Activated naive CD8-positive, alpha-beta T cell treated with anti-CD3 and anti-CD28 coated beads, Interleukin-2, amount 10 ng/mL, durations not matched to agents 7 days and 5 days (primary cell): ENCODE measurements at places on chromosomes 3 and 15. TPM values are rescaled to one million over a fixed set of nuclear protein-coding genes. Genes with fewer than 3 reads are reported as not detected.
A peak's percentile ranks its signal among the peaks of the same experiment; 100 is the strongest.

DNA sequence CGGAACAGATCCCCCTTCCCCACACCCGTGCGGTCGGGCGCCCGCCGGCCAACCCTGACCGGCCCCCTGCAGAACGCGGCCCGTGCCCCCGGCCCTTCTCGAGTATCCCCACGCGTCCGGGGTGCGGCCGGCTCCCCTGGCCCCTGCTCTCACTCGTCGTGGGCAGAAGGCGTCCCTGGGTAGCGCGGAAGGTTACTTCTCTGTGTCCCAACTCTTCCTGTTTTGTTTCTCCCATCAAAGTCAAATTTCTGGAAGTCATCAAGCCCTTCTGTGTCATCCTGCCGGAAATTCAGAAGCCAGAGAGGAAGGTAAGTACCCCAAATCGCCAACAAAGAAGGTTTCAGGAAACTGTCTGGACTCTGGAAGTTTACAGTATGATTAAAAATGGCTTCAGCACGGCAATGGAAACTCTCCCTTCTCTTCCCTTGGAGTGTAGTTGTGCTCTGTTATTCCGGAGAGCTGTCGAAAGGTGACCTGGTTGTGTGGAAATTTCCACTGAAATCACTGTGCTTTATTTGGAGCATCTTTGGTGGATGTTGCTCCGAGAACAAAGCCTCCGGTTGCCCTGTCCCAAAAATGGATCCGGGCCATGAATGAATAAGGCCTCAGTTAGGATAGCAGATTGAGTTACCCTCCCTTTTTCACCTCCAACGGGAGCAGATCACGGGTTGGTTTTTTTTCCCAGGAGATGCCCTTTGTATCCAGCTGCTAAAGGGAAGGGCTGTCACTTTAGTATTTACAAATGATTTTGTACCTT lies 536 bp downstream of the SEC61A1 start:
- peak overlapping the region; percentile 91 for H3K4me3 ChIP-seq
- peaks cover 25% of the 10 kb centered on the region for H3K36me3 ChIP-seq
- peak overlapping the region; percentile 92 for H3K27ac ChIP-seq
- H3K4me1 ChIP-seq = peaks cover 33% of the 10 kb centered on the region
- no peak for DNase-seq
- peaks cover 6% of the 10 kb centered on the region for H3K27me3 ChIP-seq

- H3K4me3 ChIP-seq = no peak overlapping the region
- DNase-seq = no peak
- no peak overlapping the region for H3K27ac ChIP-seq
- H3K27me3 ChIP-seq = no peaks in the 10 kb centered on the region
- peaks cover 6% of the 10 kb centered on the region for H3K36me3 ChIP-seq
Observed at GRCh38 chr15:69222002-69222474, 61.6 kb downstream of the GLCE start.

DNA sequence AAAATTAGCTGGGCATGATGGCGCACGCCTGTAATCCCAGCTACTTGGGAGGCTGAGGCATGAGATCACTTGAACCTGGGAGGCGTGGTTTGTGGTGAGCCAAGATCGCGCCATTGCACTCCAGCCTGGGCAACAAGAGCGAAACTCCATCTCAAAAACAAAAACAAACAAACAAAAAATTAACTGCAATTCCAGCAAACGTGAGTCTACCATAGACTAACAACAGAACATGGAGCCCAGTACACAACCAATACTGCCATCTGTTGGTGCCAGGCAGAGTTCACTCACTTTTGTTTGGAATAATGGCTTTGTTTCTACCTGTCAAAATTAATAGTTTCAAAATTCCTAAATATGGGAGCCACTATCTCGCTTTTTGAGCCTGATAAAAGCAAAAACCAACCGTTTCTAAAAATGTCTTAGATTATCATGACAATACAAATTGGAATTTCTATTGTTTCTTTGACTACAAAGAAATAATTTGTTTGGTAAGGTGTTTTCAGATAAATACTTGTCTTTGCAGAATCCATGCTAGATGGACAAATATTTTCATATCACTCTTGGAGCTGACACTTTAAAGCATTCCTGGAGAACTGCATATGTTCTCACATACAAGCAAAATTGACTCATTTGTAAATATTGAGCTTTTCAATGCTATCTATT lies 45.0 kb downstream of the GPR176 start:
- no peak for DNase-seq
- no peak overlapping the region for H3K27ac ChIP-seq
- no peaks in the 10 kb centered on the region for H3K36me3 ChIP-seq

DNA sequence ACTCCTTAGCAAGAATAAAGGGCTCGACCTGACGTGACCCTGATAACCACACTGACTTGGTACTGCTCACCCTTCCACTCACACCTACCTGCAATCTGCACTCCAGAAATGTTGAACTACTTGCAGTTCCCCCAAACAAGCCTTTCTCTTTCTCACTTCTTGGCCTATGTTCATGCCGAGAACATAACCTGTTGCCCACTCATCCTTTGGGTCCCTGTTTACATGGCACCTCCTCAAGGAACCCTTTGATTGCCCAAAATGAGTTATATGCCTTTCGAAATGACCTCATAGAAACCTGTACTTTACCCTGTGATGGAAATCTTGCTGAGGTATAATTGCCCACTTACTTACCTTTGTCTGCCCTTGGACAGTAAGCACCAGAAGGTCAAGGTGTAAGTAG lies 96.2 kb downstream of the TMCO5A start:
- H3K4me3 ChIP-seq = no peak overlapping the region
- H3K36me3 ChIP-seq = no peaks in the 10 kb centered on the region
- H3K4me1 ChIP-seq = no peaks in the 10 kb centered on the region

- no peak for DNase-seq
- no peak overlapping the region for H3K27ac ChIP-seq
- no peaks in the 10 kb centered on the region for H3K36me3 ChIP-seq
- H3K4me1 ChIP-seq = no peaks in the 10 kb centered on the region
- H3K4me3 ChIP-seq = no peak overlapping the region
Observed at GRCh38 chr3:104273046-104273649, 1093.6 kb upstream of the ALCAM start.

GRCh38 chr3:17194116-17194515 lies 309.4 kb downstream of the PLCL2 start:
- no peak for DNase-seq
- H3K4me1 ChIP-seq = peaks cover 15% of the 10 kb centered on the region
- H3K4me3 ChIP-seq = no peak overlapping the region
- H3K27me3 ChIP-seq = no peaks in the 10 kb centered on the region
- H3K27ac ChIP-seq = no peak overlapping the region
- H3K36me3 ChIP-seq = peaks cover 17% of the 10 kb centered on the region

- H3K4me1 ChIP-seq = no peaks in the 10 kb centered on the region
- H3K4me3 ChIP-seq = no peak overlapping the region
- H3K27me3 ChIP-seq = no peaks in the 10 kb centered on the region
- H3K36me3 ChIP-seq = peaks cover 11% of the 10 kb centered on the region
- DNase-seq = no peak
- H3K27ac ChIP-seq = no peak overlapping the region
Observed at GRCh38 chr3:136311968-136312367, 61.8 kb downstream of the PCCB start.

DNA sequence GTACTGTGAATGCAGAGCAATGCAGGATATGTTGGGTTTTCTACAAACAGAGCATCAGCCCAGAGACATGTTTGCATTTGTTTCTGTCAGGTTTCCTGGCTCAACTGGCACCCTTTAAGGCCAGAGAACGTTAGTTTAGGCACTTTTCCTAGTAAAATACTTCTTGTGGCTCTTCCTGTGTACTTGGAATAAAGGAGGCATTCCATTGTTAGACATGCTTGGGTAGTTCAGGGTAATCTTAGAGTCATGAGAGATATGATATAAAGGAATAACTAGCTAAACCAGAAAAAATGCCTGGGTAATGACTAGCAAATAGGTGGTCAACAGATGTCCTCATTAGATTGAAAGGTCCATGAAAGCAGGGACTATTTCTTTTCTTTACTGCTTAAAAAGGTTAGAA lies 60.4 kb upstream of the RBM5 start:
- peaks cover 7% of the 10 kb centered on the region for H3K4me1 ChIP-seq

DNA sequence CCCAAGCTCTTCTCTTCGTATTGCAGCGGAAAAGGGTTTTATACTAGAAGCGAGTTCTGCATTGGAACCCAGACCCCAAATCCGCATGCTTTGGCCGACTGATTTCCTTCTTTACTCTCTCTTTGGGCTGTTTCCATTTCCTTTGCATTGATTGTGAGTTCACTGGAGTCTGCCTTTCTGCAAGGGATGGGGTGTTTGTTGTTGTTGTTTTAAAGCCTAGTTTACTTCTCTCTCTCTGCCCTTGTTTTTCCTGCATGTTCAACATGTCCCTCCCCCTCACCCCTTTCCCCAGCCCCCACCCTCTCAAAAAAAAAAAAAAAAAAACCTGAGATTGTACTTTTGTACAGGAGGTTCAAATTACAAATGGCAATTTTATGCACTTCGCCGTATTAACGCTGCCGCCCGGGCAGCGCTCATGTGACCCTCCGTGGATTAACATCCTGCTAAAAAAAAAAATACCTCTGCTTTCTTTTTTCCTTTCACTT lies 2.2 kb downstream of the NR2F2 start:
- DNase-seq = no peak
- H3K27ac ChIP-seq = peak overlapping the region; percentile 72
- H3K36me3 ChIP-seq = peaks cover 9% of the 10 kb centered on the region
- H3K4me1 ChIP-seq = peaks cover 14% of the 10 kb centered on the region
- H3K4me3 ChIP-seq = peak overlapping the region; percentile 57

The KCNAB1 gene
- not detected for total RNA-seq

The ENTPD3 gene
- not detected for total RNA-seq

The SYNPR gene
- not detected for total RNA-seq

The ABHD6 gene
- 4.4 TPM for total RNA-seq

The RPL29 gene
- total RNA-seq = 1,076 TPM

The TRPM1 gene
- not detected for total RNA-seq

The PODXL2 gene
- total RNA-seq = 2.2 TPM

The MTMR10 gene
- 29.3 TPM for total RNA-seq

The CCR9 gene
- 19.4 TPM for total RNA-seq

The CORO2B gene
- total RNA-seq = not detected
